ENCODE measurements at places on chromosomes 11 and 22. TPM values are rescaled to one million over a fixed set of nuclear protein-coding genes. Genes with fewer than 3 reads are reported as not detected.
A peak's percentile ranks its signal among the peaks of the same experiment; 100 is the strongest.

DNA sequence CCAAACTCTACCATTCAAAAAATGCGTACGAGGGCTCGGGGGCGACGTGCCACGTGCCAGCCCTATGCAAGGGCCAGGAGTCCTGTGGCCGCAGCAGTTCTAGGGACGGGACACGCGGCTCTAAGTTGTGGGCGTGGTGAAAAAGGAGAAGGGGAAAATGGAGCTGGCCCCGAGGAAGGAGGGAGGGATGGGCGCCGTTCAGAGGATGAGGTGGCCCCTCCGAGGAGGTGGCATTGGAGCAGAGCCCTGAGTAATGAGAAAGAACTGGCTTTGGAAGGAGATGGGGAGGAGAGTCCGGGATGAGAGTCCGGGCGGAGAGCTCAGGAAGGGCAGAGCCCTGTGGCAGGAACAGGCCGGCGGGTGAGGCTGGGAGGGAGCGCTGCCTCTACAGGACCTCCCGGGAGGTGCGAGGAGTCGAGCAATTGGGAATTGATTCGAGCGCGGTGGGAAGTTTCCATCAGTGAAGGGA is 21.0 kb downstream of the OTUB1 start:
- no peak for DNase-seq

DNA sequence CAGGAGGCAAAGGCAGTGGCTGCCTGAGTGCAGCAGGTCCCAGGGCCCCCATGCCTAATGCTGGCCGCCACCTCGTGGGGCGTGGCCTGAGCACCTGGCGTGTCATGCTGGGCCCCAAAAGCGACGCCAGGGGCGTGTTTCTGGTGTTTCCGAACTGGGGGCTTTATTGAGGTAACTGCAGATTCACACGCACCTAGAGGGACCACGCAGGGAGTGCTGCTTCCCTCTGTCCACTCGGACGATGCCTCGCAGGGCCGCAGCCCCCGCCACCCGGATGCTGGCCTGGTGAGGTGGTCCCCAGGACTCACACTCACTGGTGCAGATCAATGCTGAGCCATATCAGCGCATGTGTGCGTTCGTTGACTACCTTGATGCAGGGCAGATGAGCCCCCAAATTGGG is 736.2 kb downstream of the BRD1 start:
- DNase-seq, result no peak

- no peak for DNase-seq
Observed at GRCh38 chr11:26144291-26144690, 187.6 kb upstream of the ANO3 start.

- DNase-seq, result peak; percentile 7
Observed at GRCh38 chr22:44068422-44069191, 44.5 kb downstream of the PARVB start.

- DNase-seq, result no peak
Observed at GRCh38 chr11:119161871-119162270, 6.7 kb upstream of the NLRX1 start.

DNA sequence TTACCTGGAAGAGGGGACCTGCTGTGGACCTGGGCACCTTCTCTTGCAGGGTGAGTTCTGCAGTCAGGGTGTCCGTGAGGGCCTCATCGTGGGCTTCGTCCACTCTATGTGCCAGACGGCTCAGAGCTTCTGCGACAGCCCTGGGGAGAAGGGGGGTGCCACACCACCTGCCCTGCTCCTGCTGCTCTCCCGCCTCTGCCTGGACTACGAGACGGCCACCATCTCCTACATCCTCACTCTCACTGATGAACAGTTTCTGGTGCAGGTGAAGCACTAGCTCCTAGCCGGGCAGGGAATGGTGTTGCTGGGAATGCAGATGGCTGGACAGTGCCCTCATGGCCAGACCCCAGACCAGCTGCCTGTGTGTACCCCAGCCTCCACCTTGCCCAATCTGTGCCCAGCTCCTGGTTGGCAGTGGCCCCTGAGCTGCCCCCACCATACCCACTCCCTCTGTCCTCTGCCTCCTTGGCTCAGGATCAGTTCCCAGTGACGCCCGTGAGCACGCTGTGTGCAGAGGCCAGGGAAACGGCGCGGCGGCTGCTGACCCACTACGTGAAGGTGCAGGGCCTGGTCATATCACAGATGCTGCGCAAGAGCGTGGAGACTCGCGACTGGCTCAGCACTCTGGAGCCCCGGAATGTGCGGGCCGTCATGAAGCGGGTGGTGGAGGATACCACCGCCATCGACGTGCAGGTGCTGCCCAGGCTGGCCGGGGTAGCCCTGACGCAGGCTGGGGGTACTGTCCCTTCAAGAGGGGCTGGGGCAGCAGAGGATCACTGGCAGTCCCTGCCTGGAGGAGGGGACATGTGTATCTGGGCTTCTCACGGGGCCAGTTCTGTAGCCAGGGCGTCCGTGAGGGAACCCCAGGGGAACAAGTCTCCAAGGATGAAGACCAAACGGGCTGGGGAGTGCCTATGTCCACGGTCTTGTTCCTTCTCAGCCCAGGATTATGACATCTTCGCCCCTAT is 2.2 kb upstream of the TM7SF2 start:
- no peak for DNase-seq

DNA sequence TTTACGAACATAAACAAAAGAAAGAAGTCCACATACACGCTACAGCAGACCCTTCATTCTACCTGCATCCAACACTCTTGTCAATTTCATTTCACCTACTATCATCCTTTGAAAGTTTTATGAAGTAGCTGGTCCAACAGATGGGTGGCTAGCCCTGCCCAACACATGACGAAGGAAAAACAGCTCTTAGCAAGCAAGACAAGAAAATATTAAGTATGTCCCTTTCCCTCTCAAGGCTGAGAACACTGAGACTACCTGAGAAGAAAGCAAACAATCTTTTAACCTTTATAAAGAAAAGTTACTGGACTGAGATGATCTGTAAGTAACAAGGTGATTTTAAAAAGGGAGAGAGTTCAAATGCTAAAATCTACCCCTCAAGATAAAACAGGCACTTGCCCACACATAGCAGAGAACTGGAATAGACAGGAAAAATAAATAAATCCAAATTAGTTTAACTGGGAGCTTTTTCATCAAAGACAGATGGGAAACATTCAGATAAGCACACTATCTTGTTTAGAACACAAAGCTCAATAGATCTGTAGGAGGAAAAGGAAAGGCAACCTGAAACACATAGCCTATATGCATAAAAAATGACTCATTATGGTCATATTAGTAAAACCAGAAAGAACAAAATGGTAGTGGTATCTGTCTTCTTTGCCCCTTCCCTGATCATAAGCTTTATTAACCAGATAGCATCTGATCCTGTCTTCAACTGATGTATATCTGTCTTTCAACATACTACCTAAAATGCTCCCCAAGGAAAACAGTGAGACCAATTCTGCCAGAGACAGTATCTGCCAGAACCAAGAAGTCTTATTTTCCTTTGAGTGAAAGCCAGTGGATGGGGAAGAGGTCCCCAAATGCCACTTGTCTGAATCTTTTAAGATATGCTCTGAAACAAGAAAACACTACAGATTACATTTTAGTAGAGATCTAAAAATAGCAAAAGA is 104.3 kb downstream of the MRTFA start:
- DNase-seq, result no peak

- DNase-seq, result no peak
Observed at GRCh38 chr11:74735365-74735928, 4.2 kb upstream of the CHRDL2 start.

GRCh38 chr11:43972366-43972765 is 29.9 kb downstream of the C11orf96 start:
- no peak for DNase-seq

Gene MIAT
- 1.2 TPM for total RNA-seq

Gene SLC22A12
- total RNA-seq, result not detected

Gene SEC14L6
- total RNA-seq, result 1.4 TPM

Gene MS4A3
- total RNA-seq, result 1.4 TPM

Data from endothelial cell (in vitro differentiated cells).